ENCODE measurements at places on chromosomes 11 and 22.

DNA sequence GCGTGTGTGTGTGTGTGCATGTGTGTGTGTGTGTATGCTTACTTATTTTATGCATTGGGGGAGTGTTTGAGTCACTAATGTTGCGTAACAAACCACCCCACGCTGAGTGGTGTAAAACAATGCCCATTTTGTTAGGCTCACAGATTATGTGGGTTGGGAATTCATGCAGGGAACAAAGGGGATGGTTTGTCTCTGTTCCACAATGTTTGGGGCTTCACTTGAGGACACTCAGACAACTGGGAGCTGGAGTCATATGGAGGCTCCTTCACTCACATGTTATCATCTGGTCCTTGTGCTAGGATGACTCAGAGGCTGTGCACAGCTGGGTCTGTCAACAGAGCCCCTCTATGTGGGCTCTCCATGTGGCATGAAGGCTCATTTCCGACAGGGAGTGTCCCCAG lies 51.3 kb upstream of the LARGE1 start:
- peak; percentile 3 for DNase-seq

GRCh38 chr11:8286886-8287285 lies 23.2 kb upstream of the LMO1 start:
- DNase-seq = no peak

DNA sequence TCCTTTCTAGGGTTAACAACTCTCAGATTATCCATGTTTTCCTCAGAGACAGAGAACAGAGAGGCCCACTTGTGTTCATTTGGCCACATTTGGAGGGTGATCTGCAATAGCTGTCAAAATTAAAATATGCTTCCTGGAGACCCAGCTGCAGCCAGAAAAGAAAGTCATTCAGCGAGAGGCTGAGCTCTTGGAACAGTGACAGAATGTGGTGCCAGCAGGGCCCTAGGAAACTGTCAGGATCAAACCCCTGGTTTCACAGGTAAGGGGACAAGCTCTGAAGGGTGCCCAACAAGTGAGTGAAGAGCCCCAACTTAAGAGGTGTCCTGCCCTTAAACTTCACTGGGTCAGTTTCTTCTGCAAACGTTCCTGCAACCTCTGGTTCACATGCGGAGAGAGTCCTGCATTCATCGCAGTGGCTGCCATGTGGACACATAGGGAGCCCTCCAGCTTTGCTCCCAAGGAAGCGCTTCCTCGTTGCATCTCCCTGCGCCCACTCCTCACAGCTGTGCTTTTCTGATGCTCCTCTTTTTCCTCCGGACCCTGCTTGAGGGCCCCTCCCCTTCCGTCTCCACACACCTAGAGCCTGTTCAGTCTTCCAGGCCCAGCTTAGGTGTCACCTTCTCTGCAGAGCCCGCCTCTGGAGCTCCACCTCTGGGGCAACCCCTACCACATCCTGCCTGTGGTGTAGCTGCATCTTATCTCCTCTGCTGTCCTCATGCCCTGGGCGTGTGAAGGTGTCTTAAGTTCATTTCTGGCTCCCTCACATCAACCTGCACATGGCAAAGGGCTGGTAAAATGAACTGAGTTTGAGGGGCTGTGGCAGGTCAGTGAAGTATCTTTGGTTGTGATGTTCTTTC lies 3.9 kb downstream of the UCP3 start:
- no peak for DNase-seq

- DNase-seq = no peak
These were observed 10.9 kb downstream of the CHADL start for GRCh38 chr22:41229730-41230400.

- DNase-seq = no peak
These were observed 13.3 kb upstream of the MICALL1 start for GRCh38 chr22:37892566-37893335.
